Kasumi-1 (cell line): ENCODE measurements at places on chromosomes 3 and 15.

- DNase-seq, result no peak
Observed at GRCh38 chr15:55037071-55037470, 159.7 kb downstream of the RSL24D1 start.

GRCh38 chr3:11385326-11385725 is 113.1 kb downstream of the ATG7 start:
- DNase-seq, result no peak

DNA sequence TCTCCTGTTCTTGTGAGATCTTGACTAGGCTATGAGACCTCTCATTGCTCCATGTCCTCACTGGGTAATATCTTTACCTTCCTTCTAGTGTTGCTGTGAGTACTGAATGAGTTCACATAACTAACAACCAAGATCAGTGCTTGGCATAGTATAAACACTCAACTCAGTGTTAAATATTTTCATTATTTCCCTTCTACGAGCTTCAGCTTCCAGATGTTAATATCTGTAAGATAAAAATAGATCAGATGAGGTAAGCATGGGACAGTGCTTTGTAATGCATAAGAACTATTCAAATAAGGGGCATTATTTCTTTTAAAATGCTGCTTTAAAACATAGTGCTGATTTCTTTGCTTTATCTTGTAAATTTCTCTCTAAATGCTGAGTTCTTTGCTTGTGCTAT is 130.8 kb downstream of the DIPK2A start:
- DNase-seq, result no peak

DNA sequence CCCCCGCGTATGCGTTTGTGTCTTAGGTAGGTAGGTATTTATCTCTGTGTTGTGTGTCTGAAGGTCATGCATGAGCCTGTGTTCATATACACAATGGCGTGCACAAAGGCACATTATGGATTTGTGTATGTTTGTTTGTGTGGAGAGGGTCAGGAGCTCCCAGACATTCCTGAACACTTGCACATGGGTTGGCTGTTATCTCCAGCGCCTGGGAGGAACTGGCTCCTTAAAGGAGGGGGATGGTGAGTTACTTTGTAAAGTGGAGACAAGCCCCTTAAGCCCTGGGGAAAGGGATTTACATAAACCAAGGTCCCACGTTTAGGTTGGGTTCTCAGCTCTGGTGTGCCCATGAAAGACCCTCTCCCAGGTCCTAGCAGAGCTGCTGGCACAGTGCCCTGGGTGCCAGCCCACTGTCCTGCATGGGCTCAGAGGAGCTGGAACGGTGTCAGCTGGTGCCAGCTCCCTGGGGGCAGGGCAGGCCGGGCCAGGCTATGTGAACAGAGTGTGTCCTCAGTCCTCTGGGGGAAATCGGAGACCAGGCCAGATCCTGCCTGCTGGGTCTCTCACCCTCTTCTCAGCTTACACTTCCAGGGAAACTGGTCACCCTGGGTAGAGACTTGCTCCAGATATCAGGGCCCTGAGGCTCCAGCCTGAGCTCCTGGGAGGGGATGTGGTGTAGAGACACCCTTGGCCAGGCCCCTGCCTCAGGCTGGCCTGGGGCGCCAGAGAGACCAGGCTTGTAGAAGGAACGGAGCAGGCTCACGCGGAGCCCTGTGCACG is 25.1 kb downstream of the SNX33 start:
- DNase-seq, result no peak

GRCh38 chr3:176946202-176946601 is 251.1 kb downstream of the TBL1XR1 start:
- DNase-seq, result no peak

DNA sequence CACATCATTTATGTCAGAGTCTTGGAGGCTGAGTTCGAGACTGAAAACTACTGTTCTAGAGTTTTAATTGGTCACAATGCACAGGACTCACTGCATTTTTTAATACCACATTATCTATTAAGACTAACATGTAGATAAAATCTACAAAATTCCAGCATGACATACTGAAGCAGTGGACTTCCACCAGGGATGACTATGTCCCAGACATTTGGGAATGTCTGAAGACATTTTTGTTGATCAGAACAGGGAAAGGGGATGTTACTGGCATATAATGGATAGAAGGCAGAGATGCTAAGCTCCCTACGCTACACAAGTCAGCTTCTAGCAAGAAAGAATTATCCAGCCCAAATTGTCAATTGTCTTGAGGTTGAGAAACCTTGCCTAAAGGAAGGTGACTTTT is 419.0 kb upstream of the TGFBR2 start:
- no peak for DNase-seq
